Activated T-cell treated with anti-CD3 and anti-CD28 coated beads, Interleukin-2, amount 50 U/mL, for 24 hours (primary cell): ENCODE measurements at places on chromosomes 1 and 21.

DNA sequence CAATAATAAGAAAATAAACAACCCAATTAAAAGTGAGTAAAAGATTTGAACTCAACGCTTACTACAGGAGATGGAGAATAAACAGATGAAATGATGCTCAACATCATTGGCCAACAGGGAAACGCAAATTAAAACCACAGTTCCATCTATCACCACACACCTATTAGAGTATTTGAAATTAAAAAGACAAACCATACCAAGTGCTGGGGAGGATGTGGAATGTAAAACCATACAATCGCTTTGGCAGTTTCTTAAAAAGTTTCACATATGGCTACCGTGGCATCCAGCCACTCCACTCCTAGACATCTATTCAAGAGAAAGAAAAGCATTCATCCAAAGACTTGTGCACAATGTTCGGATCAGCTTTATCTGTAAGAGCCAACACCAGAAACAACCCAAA, 1.3 kb upstream of the LRRC3 start:
- no peak for DNase-seq

DNA sequence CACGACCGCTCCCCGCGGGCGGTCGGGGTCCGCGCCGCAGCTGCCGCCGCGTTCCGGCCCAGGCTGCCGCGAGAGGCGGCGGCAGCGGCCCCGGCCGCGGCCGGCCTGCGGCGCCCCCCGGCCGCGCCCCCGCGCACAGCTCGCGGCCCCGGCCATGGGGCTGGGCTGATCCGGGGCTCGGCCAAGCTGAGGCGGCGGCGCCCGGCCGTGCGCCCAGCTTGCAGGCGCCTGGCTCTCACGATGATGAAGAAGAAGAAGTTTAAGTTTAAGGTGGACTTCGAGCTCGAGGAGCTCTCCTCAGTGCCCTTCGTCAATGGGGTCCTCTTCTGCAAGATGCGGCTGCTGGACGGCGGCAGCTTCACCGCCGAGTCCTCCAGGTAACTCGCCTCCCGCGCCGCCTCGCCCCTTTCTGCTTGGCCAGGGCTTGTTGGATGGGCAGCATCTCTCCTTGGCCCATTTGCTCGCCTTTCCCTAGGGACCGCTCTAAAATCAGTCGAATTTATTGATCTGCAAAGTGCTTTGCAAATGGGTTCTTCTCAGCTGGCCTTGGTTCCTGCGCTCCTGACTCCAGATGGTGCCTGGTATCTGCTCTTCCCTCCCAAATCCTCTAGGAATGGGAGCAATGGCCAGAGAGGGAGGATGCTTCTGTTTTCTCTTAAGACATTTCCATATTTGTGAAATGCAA, 431 bp downstream of the EEIG2 start:
- DNase-seq: peak; percentile 64

DNA sequence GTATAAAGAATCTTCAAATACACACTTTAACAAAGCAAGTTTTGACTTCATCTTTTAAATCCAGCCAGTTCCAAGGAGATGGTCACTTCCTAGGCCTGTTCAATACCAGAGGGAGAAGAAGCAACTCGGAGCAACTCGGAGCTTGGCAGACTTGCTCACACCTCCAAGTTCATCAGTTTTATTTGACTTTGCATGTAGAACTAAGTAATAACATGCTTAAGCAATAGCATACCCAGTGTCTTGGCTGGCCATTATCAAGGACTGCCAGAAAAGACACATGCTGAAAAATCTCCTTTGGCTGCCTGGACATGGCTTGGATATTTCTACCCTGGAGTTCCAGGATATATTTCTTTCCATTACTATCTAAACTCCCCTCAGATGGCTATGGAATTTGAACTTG, 52.6 kb downstream of the GNG12 start:
- DNase-seq: no peak

DNA sequence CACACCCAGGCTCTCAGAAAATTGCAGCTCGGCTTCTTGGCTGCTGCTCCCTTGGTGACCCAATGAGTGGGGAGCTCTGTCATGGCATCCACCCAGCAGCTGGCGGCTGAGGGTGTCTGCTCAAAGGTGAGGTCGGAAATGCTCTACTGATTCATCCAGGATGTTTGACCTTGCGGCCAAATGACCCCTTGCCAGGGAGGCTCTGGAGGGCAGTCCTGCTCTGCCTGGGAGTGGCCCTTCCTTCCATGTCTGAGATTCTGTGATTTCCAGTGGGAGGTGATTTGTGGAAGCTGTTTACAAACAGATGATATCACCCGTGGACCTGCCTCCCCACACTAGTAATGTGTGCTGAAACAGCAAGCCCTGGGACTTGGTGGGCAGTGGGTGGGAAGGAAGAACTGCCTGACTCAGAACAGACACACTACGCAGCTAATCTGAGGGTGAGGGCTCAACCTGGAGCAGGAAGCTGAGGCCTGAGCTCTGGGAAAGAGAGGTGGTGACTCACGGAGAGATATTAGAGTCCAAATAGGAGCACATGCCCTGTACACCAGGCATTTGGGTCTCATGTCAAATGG, 3.0 kb downstream of the CRCT1 start:
- no peak for DNase-seq

DNA sequence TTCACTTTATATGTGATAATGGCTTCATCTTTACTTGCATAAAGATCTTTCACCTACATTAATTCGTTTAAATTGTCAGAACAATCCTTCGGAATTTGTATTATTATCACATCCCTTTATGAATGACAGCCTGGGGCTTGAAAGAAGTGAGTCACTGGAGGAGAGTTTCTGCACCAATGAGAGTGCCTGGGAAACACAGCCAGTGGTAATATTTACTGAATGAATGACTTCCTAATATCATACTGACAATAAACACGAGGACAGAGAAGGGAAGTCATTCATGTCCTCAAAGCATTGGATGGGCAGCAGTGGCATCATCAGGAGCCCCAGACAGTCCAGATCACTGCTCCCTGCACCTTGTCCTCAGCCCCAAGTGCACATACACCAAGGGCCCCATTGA, 40.7 kb upstream of the PDE4B start:
- DNase-seq: no peak

GRCh38 chr1:220594356-220594755, 66.4 kb downstream of the MARK1 start:
- no peak for DNase-seq

- DNase-seq: peak; percentile 78
Measured at GRCh38 chr1:181021811-181022434, 747 bp downstream of the STX6 start.

- DNase-seq: no peak
Measured at GRCh38 chr21:30713766-30714165, 4.8 kb downstream of the KRTAP21-3 start.

- no peak for DNase-seq
Measured at GRCh38 chr21:27036736-27037301, 69.9 kb upstream of the ADAMTS5 start.
